ENCODE measurements at places on chromosomes 2 and 18.

GRCh38 chr2:55555977-55556376 lies 36.5 kb downstream of the CFAP36 start:
- DNase-seq: no peak

DNA sequence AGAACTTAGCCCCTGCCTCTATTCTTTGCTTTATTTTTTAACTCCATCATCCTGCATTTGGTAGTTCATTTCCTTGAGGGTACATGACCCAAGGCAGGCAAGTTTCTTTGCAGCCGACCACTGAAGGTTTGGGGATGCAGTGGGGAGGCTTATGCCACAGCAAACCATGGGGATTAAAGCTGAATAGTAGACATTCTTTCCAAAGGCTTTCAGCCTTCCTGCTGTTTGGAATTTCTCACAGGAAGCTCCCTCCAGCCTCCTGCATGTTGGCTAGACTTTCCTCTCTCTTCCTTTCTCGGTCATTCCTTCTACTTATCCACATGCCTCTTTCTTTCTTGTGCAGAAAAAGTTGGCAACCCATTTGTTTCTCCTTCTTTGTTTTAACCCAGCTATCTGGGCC lies 77.3 kb downstream of the SOCS6 start:
- no peak for DNase-seq

- DNase-seq: no peak
Measured at GRCh38 chr2:170322140-170322766, 144.3 kb downstream of the MYO3B start.

DNA sequence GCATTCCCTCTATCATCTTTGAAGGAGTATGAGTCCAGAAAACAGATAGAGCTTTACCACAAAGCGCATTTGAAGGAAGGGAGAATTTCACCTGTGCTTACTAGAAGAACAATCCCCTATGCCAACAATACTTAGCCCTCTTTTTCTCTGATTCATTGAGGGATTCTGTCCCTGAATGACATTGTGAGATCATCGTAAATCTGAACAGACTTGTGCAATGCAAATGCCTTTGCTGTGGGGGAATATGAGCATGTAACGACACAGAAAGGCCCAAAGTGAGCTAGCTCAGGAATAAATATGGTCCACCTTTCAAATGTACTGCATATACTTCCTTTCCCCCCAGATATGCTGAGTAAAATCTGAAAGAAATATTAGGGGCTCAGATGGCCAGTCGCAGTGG lies 67.6 kb downstream of the SCN1A start:
- no peak for DNase-seq

GRCh38 chr2:222176890-222177289 lies 121.9 kb downstream of the PAX3 start:
- no peak for DNase-seq

- DNase-seq: no peak
Measured at GRCh38 chr2:1716441-1716840, 27.9 kb downstream of the PXDN start.

DNA sequence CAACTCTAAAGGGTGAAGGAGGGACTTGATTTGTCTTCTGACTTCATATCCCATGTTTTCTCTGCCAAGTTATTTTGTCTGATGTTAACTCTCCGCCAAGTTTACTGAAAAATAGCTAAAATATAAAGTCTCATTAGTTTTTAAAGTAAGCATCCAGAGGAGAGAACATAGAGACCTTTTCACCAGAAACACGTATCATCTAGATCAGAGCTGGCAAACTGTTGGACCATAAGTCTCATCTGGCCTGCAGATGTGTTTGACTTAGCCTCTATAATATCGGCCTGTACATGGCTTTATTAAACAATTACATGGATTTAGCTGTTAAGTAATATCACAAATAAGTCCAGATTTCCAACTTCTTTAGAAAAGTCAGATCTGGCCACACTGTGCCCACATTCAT lies 182.6 kb downstream of the PLCL1 start:
- DNase-seq: no peak

- no peak for DNase-seq
Measured at GRCh38 chr2:147150241-147150635, 694.6 kb upstream of the ACVR2A start.

DNA sequence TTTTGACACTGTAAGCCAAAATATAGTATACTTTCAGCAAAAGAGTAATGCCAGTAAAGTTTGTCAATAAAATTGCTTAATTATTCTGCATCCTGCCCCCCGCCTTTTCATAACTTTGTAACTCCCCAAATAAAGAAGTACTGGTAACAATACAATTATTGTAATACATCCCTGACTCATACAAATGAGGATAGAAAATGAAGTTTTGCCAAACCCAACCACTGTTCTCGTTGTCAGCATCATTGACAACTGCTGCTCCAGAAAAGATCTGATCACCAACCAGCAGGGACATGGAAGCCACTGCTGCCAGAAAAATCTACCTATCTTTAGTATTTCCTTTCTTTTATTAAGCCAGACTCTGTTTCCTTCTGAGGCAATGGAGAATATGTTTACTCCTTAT lies 27.1 kb downstream of the SCN3A start:
- no peak for DNase-seq

DNA sequence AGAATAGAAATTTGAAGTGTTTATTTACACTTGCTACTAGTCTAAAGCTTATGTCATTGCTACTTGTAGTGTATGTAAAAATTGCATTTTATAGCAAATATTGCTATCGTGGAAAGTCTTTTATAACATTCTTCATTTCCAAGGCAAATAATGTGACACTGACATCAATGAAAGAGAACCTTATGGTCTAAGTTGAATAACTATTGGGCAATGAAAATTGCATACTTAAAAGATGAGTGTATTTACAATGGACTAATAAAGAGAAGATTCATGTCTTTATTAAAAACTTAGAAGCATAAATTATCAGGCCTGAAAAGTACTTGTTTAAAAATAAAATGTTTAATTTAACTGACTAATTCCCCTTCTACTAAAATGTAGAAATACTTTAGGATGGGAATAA lies 82.2 kb downstream of the LRP1B start:
- no peak for DNase-seq

DNA sequence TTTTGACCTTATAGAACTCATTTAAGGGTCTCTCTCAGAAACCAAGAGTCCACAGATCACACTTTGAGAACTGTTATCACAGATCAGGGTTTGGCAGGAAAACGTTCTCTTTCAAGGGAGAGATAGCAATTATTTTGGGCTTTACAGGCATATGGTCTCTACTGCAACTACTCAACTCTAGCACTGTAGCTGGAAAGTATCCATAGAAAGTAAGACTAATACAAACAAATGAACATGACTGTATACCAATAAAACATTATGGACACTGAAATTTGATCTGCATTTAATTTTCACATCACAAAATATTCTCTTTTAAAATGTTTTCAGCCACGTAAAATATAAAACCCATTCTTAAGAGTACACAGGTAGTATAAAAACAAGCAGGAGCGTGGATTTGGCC lies 100.5 kb downstream of the TRIP12 start:
- DNase-seq: no peak

GRCh38 chr2:112877423-112877822 lies 33.5 kb upstream of the IL37 start:
- no peak for DNase-seq

- DNase-seq: no peak
Measured at GRCh38 chr2:176685908-176686307, 416.7 kb downstream of the MTX2 start.

GRCh38 chr2:181240844-181241243 lies 216.3 kb upstream of the ITGA4 start:
- no peak for DNase-seq

GRCh38 chr2:134225173-134225572 lies 28.7 kb upstream of the MGAT5 start:
- no peak for DNase-seq

DNA sequence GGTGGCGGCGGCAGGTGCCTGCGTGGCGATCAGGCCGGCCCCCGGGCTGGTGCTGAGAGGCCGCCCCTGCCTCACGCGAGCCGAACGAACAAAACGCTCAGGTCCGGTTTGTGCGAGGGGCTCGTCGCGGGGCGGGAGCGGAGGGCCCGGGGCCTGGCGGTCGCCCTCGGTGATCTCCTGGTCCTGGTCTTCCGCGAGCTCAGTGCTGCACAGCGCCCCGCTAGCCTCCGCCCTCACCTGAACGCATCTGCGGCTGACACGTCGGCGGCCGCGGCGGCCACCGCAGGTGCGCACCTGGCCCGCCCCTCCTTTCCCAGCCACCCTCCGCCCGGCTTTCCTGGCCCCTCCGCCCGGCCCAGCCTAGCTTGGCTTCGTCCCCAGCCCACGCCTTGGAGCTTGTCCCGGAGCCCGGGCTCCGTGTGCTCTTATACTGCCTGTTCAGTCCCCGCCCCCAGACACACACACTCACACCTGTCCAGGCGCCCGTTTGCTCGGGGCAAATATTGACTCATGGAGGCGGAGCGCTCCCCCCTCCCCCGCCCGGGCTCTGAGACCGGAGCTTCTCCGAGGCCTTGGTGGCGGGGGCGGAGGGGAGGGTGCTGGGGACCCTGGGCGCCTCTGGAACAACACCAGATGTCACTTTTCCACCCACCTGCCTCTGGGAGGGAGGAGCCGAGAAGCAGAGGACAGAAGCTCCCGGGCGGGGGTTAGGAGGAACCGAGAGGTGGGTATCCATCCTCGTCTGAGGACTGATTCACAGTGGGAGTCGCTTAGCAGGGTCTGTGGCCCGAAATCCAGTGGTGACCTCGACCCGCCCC lies 8.6 kb upstream of the CRYBA2 start:
- DNase-seq: peak; percentile 97

GRCh38 chr2:42696987-42697386 lies 66.9 kb downstream of the OXER1 start:
- DNase-seq: no peak

Measured in NCI-H1694 (cell line).